NCI-H2029 (cell line): ENCODE measurements at places on chromosomes 13 and 19.

GRCh38 chr13:73220966-73221720 is 162.3 kb downstream of the KLF5 start:
- no peak for DNase-seq

- no peak for DNase-seq
These were observed 650.8 kb upstream of the KLF12 start for GRCh38 chr13:74784959-74785358.

DNA sequence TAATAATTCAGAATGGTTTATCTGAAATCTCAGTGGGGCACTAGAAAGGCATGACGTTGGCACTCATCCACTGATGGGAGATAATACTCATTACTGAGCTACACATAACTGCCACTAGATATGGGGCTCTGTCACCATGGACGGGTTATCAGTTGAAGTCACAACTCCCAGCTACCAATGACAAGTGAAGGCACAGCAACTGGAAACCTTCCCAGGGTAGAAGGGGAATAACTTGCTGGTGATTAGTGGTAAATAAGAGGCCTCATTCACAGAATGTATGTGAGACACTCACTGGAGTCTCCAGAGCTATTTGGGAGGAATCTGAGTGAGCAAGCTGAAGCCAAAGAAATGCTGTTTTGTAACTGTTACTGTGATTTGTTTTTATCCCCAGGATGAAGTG is 249.6 kb downstream of the ENOX1 start:
- no peak for DNase-seq

GRCh38 chr13:51997641-51998330 is 13.5 kb downstream of the ATP7B start:
- no peak for DNase-seq
